ENCODE measurements at places on chromosomes 1 and 21.

- DNase-seq = no peak
Observed at GRCh38 chr1:229278120-229278741, 7.3 kb downstream of the RAB4A start.

DNA sequence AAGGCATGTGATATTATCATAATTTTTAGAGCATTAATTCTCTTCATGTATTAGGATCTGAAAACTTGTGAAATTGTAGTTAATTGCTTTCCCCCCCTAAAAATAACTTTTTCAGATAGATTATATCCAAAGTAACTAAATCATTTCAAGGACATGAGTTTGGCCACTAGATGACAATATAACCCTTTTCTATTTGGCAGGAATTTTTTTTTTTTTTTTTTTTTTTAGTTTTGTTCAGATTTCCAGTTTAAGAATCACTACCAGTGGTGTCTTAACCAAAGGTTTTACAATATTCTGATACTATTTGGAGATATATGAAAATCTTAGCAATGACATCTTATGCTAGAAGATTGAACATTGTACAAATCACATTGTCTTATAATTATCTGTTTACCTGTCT, 370.8 kb downstream of the AMY1C start:
- DNase-seq = no peak

GRCh38 chr1:34684266-34684665, 70.6 kb upstream of the GJB5 start:
- DNase-seq = no peak

GRCh38 chr1:89552471-89553081, 27.9 kb downstream of the LRRC8B start:
- DNase-seq = no peak

GRCh38 chr21:32367158-32367557, 25.7 kb downstream of the URB1 start:
- no peak for DNase-seq

DNA sequence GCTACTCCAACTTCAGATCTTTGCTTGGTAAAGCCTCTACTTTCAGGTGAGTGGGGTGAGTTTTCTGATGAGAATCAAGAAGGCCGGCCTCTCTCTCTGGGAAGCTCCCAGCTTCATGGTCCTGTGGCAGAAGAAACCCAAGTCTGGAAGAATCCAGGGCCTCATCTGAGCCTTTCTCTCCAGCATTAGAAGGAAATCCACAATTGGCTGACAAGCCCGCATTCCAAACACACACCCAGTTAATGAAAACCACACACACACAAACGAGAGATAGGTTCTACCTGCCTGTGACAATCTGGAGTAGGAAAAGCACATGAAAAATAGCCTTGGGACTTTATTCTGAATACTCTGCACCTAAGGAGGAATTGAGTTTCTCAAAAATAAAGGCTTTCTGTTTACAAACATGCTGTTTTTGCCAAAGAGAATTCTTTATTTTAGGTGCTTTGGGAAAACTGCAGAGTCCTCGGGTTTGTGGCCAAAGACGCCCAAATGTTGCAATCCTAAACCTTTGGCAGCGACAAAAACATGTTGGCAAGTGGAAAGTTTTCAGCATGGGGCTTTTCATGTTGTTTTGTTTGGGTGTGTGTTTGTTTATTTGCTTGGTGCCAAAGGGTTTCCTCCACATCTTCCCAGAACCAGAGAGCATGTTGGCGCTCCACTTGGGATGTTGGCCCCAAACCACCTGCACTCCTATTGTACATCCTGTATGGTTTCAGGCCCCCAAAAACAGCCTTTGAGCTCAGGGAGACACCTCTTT, 216.2 kb downstream of the SETD4 start:
- DNase-seq = no peak

GRCh38 chr1:56898005-56898373, 43.4 kb downstream of the C8A start:
- DNase-seq = no peak

GRCh38 chr1:221722254-221723017, 19.5 kb downstream of the DUSP10 start:
- DNase-seq = no peak

- DNase-seq = no peak
Observed at GRCh38 chr1:162385702-162386101, 4.2 kb downstream of the C1orf226 start.

DNA sequence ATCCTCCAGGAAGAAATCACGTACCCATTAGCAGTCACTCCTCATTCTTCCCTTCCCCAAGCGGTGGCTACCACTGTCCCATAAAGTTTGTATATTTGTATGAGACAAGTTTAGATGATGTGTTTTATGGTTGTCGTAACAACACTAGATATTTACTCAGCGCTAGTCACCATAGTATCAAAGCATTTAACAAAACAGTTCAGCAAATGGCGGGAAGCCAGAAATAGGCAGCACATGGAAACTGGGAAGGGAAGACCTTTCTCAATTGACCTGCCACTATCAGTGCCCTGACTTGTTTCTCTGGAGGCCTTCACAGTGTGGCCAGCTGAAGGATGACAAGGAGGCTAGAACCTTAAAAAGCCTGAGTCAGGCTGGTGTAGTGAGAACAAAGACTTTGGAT, 31.1 kb downstream of the CNST start:
- DNase-seq = no peak

DNA sequence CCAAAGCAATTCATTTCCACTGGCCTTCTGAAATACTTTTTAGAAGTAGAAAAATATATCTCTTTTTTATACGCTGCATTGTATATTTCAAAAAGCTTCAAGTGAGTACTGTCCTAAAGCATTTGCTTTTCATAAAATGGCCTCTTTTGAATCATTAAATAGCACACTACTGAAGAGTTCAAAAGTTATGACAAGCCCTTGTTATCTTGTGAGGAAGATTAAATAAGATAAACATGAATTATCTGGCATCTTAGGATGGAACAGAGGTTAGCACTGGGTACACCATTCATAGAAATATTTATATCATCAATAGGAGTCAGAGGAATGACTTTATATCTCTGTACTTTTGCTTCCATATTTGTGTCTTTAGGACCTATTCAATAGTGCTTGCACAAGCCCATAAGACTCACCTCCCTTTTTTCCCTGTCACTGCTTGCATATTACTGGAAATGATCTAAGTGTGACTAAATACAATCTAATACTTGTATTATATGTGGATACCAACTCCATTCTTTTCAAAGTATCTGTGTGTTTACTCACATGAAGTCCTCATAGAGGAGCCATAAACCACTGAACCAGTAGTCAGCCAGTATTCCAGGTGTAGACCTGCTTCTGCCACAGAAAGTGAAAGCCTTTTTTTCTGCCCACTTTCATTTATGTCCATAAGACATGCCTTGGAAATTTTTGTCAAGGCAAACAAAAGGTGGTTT, 274.2 kb upstream of the C1orf105 start:
- no peak for DNase-seq

GRCh38 chr1:147478521-147478920, 62.8 kb upstream of the BCL9 start:
- DNase-seq = no peak

GRCh38 chr1:33247545-33247944, 8.7 kb upstream of the ZNF362 start:
- no peak for DNase-seq

GRCh38 chr1:119984771-119985170, 84.7 kb downstream of the NOTCH2 start:
- DNase-seq = no peak

DNA sequence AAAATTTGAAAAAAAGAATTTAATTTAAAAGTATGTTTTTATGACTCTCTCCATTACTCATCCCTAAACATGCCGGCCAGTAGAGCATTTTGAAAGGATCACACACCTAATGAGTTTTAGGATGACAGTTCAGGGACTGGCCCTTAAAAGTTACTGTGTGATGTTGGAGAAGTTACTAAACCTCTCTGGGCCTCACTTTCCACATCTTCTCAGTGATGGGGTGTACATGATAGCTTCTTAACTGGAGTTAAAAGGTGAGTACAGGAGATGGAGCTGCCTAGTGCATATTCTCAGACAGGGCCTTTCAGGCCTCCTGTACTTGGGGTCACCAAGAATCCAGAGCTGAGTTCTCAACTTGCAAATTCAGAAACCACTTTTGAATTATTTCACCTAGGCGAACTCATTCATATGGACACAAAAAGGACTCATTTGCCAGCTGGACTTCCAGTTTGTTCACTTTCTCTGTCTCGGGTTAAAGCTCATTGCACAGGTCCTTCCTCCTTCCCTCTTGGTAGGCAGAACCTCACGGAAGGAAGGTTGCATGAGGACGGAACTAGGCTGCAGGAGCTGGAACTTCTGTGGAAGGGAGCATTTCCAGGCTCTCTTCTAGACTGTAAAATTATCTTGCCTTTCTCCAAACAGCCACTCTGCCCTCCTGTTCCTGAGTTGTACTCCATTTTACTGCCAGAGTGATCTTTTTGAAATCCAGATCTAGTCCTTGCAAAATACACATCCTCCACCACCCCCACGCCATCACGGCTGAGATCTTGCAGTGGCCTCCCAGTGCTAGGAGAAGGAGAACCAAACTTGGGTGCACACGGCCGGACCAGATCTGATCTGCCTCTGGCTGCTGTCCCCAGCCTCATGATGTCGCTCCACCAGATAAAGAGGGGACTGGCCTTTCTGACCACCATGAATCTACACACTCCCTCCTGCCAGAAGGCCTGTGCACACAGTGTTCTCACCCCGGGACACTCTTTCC, 4.3 kb upstream of the SLC30A1 start:
- DNase-seq = no peak

All from activated CD8-positive, alpha-beta memory T cell treated with anti-CD3 and anti-CD28 coated beads for 1 hour (primary cell).